Jurkat, Clone E6-1 (cell line): ENCODE measurements at places on chromosomes 3 and 15.

- no peak for DNase-seq
Observed at GRCh38 chr3:13282986-13283876, 136.9 kb downstream of the NUP210 start.

- DNase-seq: no peak
Observed at GRCh38 chr15:62979252-62979651, 63.3 kb upstream of the TPM1 start.

DNA sequence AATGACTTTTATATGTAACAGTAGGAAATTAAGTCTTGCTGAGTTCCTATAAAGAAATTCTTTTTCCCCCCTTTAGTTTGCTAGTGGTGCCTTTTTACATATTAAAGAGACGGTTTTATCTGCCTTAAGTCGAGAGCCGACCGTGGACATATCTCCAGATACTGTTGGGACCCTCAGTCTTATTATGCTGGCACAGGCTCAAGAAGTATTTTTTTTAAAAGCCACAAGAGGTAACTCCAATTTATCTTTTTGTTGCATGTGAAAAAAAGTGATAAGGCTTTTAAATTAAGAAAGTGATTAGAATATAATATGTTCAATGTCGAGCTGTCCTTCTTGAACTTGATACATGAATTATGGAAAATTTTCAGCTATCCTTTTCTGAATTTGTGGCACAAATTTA, 26.7 kb downstream of the PDCD6IP start:
- DNase-seq: no peak

- no peak for DNase-seq
Observed at GRCh38 chr3:54344601-54345231, 222.4 kb downstream of the CACNA2D3 start.

DNA sequence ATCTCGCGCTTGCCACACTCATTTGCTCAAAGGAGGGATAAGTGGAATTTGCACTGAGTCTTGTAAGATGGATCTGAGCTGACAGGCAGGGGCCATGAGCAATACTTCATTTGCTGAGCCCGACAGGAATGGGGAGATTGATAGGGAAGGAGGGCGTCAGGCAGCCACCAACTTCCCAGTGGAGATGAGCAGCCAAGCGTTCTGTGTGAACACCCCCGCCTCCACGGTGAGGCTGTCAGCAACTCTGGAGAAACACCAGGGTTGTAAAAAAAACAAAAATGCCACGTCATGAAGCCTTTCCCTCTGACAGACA, 36.8 kb downstream of the TLE3 start:
- no peak for DNase-seq

DNA sequence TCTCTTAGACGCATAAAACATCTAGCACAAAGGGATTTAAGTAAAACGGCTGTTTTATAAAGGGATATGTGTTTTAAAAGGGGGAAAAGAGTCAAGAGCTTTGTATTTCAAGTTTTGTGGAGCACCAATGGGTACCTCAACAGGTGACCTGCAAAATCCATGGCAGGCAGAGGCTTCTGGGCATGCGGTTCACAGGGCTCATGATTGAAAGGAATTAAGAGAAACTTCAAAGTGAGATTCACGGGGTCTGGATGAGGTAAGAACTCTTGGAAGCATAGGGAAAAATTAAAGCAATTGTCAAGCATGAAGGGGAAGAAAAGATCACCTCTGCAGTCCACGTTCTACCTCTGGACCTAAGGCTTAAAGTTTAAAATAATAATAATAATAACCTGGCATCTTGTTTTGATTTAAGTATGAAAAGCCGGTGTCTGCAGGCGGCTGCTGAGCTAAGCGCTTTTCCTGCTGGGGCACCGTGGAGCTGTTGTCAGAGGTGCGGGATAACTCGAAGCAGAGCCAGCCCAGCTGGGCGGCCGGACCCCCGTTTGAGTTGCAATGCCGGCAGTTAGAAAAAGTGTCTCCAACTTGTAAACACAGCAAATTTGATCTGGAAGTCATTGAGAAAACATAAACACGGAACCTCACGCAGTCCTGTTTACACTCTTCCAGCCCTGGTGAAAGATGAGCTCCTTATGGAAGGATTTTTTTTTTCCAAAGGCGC, 40.5 kb downstream of the HES1 start:
- no peak for DNase-seq

DNA sequence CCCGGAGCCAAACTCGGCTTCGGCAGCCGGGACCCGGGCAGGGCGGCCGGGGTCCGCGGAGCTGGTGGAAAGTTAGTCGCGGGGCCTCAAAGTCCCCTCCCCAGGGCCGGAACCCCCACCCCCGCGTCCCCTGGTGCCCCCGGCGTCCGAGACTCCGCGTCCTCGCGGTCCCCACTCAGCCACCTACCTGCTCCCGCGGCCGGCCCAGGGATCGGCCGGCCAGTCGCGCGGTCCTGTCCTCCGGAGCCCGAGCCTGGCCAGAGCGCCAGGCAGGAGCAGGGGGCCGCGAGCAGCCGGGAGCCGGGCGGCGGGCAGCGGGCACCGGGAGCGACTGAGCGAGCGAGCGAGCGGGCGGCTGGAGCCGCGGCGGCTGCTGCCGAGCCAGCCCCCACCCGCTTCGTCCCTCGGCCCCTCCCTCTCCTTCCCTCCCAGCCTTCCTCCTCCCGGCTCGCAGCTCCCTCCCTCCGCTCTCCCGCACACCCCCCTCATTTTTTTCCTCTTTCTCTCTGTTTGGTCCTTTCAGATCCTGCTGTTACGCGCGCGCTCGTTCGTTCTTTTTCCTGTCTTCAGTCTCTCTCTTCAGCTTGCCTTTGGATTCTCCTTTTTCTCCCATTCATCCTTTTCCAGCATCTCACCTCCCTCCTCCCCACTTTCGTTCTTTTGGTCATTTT, at the start of gene MEGF11:
MEGF11 (minus strand) TSS at position 333 of the 671 bp plus-strand sequence. CDS start 125,347 bp downstream, outside the sequence.
- DNase-seq: no peak

- DNase-seq: no peak
Observed at GRCh38 chr3:46401579-46401978, 5.3 kb downstream of the CCR5AS start.

- no peak for DNase-seq
Observed at GRCh38 chr3:47197287-47197686, 33.4 kb upstream of the SETD2 start.

DNA sequence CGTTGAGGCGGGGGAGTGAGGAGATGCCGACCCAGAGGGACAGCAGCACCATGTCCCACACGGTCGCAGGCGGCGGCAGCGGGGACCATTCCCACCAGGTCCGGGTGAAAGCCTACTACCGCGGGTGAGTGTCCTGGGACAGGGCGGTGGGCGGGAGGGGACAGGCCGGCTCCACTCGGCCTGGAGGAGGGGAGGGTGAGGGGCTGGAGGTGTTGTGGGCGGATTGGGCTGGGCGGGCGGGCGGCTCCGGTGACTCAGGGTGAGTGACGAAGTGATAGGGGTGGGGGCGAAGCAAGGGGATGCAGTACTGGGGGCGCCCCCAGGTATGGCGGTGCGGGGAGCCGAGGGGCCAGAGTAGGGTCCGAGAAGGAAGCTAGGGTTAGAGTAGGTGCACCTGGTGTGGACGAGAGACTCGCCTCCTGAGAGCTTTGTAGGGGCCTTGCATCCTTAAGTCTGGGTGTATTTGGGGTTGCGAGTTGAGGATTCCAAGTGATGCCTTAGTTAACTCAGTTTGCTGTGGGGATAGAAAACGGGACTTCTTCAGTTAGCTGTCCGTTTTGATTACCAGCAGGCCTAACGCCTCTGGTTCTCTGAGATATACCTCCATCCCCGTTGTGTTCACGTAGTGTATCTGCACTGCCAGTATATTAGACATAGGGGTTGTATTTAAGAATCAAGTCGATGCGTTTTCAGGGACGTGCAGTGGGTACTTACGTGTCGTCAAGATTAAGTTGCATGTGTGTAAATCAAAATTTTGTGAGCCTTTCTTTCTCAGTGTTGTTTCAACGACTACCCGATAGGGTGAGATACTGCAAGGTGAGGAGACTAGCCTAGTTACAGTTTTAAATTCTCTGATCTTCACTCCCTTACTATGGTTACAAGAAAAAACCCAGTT, 670 bp downstream of the PRKCI start:
- DNase-seq: peak; percentile 64

GRCh38 chr3:79286882-79287281, 480.9 kb downstream of the ROBO1 start:
- no peak for DNase-seq

DNA sequence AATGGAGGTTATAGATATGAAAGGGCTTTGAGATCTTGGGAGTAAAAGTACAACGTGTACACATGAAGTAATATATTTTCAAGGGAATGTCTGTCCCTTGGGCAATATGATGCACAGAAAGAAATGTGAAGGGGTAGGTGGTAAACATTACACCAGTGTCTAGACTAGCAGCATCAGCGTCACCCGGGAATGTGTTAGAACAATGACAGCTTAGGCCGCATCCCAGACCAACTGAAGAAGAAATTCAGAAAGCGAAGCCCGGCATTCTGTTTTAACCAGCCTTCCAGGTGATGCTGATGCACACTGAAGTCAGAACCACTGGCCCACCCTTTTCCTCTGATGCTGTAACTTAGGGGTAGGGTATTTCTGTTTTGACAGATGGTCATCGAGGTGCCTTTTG, 6.3 kb downstream of the INAFM2 start:
- DNase-seq: no peak

DNA sequence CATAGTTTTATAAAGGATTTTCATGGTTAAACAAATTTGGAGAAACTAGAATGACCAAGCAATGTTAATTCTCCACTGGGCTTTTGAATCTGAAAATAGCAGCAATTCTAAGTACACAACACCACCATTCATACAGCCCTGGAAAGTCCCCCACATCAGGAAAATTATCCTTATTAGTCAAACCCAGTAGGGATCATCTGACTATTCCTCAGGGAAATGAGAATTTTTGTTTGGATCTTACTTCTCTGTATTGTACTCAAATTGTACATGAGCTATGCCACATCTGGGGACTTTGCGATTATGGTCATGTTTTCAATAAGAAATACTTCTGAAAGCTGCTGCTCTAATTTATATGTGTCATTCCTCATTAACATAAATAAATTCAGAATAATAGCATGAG, 46.0 kb downstream of the RARB start:
- DNase-seq: no peak

DNA sequence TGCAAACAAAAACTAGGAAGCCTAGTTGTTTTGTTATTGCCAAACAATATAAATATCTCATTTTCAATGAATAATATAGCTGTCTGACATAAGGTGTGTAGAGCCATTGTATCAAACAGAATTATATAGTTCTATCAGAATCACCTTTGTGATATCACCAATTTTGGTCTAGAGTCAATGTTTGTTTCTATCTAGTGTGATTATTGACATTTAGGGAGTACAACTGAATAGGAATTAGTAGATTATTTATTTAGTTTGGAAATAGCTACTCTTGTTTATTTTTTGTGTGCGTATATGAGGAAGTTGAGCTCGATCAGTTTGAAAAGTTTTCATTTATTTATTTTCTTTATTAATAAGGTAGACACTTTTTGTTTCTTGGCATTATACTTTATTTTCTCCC, 389.7 kb downstream of the NAALADL2 start:
- no peak for DNase-seq

DNA sequence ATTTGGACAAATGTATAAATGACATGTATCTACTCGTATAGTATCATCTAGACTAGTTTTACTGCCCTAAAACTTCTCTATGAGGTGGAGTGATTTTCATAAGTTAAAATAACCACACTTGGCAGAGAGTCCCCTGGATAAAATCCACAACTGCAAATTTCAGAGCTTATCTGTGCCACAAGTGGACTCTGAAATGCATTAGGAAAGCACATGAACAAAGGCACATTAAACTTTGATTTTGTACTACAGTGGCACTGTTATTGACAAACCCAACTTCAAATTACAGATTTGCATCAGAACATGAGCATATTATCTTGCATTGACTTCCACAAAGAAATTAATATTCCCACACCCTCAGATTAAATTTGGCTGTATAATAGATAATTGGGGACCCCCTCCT, 58.1 kb upstream of the EIF5A2 start:
- DNase-seq: no peak

DNA sequence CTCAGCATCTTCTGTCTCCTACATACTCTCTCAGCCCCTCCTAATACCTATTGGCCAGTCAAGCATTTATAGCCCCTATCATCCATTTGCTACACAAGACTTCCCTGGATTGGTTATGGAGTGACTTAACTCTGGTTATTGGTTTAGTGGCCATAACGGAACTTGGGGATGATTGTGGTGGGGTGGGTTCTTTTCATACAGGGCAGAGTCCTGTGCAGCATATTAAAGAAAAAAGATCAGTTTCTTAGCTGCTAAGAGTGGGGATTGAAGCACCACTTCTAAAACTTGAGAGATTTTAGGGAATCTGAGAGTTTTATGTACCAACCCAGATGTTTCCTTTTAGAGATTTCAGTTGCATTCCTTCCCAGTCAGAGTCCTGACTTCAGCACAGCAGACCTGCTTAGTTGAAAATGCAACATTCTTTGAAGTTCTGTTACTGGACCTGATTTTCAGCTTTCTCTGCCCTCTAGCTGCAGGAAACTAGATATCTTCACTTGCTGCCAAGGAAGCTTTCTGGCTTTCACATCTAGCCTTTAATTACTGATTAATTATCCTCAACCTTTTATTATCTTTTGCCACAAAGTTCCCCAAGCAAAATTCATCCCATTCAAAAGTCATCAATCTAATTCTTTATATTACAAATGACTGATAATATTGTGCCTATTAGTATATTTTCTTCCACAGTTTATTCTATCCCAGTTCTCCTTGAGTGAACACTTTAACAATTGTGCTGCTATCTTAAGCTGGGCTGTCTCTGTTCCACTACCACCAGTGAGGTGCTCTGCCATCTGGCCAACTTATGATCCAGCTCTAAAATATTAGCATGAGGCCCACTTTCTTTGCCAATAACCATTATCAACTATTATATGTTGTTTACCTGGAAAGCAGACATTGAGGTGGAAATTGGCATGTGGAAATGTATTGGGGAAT, 906.0 kb upstream of the ALCAM start:
- DNase-seq: no peak

- no peak for DNase-seq
Observed at GRCh38 chr15:29554531-29554930, 267.7 kb downstream of the TJP1 start.

DNA sequence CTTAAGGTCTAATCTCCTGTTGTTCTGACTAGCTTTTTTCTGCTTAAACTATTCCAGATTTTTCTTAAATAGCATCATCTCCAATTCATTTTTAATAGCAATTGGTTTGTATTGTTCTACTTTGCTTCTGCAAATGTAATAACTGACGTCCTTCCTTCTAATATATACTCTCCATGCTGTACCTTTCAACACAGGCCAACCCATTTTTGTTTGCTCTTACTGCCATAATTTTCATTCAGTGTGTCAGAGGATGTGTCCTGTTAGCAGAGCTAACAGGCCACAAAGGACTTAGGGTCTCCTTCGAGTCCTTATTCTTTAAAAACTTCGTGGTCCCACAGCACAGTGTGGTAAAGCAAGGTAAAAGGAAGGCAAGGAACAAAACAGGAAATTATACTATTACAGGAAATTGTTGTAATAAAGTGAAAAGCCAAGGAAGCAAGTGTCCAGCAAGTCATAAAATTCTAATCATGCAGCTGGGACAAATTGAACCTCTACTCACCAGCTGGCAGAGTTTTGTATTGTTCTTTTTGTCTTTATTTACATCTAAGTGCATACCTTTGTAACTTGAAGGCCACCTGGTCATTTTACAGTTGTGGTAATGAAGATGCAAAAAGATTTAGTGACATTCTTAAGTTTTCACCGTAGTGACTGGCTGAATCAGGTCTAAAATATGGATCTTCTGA, 64.9 kb upstream of the ZBTB20 start:
- no peak for DNase-seq
